ENCODE measurements at places on chromosomes 3 and 15.
A peak's percentile ranks its signal among the peaks of the same experiment; 100 is the strongest.

GRCh38 chr3:194976049-194976451 is 290.4 kb downstream of the FAM43A start:
- no peak for DNase-seq

GRCh38 chr3:30309961-30310954 is 296.1 kb upstream of the TGFBR2 start:
- DNase-seq = no peak

GRCh38 chr3:12773030-12773709 is 14.1 kb upstream of the TMEM40 start:
- DNase-seq = no peak

- peak; percentile 31 for DNase-seq
Measured at GRCh38 chr3:41026394-41027177, 172.7 kb upstream of the CTNNB1 start.

- no peak for DNase-seq
Measured at GRCh38 chr15:49876401-49877038, 242.5 kb downstream of the ATP8B4 start.

- DNase-seq = no peak
Measured at GRCh38 chr3:178127221-178127620, 409.0 kb upstream of the KCNMB2 start.

GRCh38 chr3:184022323-184022722 is 4.6 kb upstream of the ABCC5 start:
- peak; percentile 16 for DNase-seq

GRCh38 chr15:40825661-40826422 is 2.7 kb downstream of the PPP1R14D start:
- DNase-seq = peak; percentile 72

DNA sequence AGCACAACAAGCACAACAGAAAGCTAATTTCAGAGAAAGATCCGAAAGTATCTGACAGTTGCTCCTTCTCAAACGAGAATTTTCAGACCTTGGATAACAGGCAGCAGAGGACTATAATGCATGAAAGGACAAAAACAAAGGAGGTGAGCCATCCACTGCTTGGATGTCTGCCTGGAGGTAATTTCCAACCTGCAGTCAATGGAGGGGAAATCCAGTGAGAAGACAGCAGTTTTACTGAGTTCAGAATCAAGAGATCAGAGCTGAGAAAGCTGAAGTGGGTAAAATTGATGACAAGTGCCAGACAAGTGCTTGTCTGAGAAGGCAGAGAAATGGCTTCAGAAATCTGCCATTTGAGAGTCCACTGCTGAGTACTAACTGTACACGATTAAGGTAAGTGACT is 22.1 kb downstream of the UBE3A start:
- DNase-seq = no peak

- no peak for DNase-seq
Measured at GRCh38 chr3:111069974-111070771, 1.4 kb upstream of the NECTIN3 start.

DNA sequence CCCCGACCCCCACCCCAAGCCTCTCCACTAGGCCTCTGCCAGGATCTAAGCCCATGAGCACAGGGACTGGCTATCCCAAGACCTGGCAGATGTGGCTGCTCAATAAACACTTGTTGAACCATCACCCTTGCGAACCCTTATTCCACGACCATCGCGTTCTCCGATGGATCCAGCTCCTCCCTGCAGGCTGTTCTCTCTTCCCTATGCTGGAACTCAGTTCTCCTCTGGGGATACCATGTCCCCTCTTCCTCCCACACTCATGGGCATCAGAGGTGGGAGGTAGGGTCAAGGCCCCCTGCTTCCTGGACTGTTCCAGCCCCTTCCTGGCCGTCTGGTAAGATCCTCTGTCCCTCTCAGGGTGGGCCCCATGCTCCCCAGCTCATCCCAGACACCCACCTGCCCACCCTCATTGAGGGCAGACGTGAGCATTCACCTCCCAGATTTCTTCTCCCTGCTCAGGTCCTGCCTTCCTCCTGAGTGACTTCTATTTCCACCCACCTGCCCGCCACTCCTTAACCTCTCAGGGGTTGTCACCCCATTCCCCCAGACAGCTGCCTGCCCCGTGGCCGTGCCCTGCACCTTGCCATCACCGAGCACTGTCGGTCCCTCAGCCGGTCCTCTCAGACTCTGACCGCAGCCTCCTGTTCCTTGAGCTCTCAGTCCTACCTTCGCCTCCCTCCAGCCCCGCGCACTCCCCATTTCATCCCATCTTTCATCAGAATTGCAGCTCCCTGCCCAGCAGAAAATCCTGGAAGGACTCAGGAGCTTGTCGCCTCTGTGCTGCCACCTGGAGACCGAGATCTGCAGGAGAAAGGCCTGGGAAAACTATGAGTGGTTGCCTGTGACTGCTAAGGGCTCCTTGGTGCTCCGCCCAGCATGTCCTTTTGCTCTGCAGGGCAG is 42.0 kb downstream of the PML start:
- DNase-seq = peak; percentile 73

- DNase-seq = no peak
Measured at GRCh38 chr3:190596349-190597285, 82.7 kb downstream of the IL1RAP start.

Data from AG10803 (cell line).